ENCODE measurements at places on chromosomes 13 and 19.
A peak's percentile ranks its signal among the peaks of the same experiment; 100 is the strongest.

DNA sequence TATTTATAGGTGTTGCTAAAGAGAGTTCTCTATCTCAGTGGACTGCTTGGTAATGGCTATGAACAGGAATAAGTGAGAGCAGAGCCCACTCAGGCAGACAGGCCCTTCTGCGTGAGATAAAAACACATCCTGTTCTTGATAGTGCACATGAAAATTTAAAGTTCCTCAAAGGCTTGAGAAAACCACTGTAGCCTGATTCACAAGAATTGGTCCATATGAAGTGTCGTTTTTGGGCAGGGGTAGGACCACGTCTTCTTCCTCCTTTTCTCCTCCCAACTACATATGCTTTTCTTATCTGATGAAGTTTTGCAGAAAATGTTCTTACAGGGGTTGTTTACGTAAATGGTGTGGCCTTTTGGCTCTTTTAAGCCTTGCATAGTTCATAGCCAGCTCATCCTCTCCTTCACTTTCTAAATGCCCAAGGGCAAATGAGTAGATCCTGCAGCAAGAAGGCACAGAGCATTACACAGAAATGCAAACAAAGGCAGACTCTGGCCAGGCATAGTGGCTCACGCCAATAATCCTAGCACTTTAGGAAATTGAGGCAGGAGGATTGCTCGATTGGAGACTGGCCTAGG is 53.8 kb downstream of the RNF6 start:
- no peak for DNase-seq

- DNase-seq: no peak
Measured at GRCh38 chr19:6047741-6048251, 62.5 kb downstream of the RFX2 start.

GRCh38 chr19:3360421-3361383 is 5.7 kb upstream of the NFIC start:
- DNase-seq: peak; percentile 21

- no peak for DNase-seq
Measured at GRCh38 chr19:38055655-38056521, 148.9 kb downstream of the SIPA1L3 start.

- DNase-seq: peak; percentile 12
Measured at GRCh38 chr13:39685652-39686051, 30.2 kb downstream of the COG6 start.

DNA sequence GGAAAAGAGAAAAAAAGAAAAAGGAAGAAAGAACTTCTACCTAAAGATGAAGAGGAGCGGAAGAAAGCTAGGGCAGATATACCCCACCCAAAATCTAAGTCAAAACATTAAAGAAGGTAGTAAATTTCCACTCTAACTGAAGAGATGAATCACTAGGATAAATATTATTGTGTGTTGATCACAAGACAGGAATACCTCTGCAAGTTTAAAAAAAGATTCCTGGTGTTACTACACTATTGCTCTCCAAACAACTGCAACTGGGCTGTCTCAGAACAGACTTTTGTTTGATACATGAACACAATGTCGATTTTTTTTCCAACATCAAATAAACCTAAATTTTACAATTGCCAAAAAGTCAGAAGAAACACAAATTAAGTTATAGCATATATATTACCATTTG is 6.8 kb downstream of the HSPH1 start:
- no peak for DNase-seq

DNA sequence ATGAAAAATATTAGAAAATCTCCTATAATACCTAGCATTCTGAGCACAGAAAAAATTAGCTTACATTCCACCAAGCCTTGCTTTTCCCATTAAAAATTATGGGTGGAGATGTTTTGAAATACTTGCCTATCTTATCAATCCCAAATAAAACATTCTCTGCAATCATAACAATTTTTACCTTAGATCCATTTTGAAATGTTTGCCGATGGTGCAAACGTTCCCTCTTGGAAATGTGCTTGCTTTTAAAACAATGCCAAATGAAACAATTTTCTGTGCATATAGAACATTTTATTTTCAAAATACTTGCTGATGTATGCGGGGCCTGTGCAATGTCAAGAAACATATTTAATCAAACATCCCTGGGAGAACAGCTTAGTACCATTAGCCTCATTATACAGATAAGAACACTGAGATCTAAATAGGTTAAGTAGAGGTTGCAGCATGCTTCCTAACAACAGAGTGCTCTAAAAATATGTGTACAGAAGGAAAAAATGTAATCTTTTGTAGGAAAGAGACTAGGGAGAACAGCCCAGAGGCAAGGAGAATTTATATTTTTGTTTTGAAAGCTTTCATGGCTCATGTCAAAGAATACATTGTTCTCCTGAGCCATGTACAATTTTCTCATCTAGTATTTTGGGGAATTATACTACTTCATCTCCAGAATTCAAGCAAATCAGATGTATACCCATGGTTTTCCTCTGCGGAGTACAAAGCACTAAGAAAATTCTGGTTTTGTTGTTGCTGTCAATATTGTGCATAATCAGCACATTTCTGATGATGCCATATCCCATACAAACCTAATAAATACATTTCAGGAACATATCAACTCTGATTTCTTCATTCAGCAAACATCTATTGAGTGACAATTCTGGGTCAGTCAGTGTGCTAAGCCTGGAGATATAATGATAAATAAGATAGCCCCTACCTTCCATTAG is 25.9 kb upstream of the FNDC3A start:
- no peak for DNase-seq

DNA sequence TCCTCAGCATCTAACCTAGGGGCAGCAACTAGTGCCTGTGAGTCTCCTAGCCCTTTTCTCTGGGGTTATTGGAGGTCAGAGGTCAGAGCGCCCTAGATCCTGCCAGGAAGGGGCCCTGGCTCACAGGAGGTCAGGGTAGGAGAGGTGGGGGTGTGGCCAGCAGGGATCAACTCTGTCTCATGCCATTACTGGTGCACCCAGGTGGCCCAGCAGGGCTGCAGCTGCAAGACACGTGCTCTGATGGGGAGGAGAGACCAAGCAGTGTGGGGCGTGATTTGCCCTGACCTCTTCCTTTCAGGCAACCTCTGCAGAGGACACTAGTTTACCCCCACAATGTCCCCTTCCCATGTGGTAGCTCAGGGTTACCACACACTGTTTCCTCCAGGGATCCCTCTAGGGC is 73.3 kb upstream of the ZNF30 start:
- no peak for DNase-seq

- DNase-seq: no peak
Measured at GRCh38 chr13:73832128-73832588, 302.0 kb downstream of the KLF12 start.

GRCh38 chr13:102697929-102698648 is 3.2 kb upstream of the METTL21C start:
- DNase-seq: no peak

DNA sequence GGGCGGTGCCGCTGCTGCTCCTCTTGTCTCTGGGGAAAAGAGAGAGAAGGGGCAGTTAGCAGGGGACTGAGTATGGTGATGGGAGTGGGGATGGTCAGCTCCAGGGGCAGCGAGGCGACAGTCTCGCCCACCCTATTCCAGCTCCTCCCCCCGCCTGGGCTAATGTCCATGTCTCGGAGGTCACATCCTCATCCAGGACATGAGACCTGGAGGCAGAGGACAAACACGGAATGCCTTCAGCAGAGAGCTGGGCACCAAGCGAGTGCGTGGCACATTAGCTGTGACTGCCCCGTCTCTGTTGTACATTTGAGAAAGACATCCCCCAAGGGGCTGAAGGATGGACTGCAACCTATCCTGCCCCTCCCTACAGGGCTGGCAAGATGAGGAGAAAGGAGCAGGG is 9.1 kb downstream of the BBC3 start:
- DNase-seq: no peak

DNA sequence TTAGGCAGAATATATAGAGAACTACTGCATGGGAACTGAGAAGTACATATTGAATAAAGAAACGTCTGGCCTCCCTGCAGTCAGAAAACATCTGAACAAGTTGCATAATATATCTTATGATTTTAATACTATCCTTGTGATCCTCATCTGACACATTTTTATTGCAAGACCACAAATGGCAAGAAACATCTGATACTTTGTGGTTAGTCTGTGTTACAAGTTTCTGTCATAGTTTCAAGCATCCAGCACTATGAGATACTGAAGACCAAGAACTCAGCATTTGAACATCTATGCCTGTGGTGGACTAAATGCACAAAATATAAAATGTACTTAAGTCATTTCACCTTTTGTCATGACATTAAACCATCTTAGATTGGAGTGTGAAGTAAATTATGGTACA is 1175.8 kb upstream of the MIR17HG start:
- DNase-seq: no peak

- no peak for DNase-seq
Measured at GRCh38 chr13:40986101-40986856, 32.8 kb downstream of the ELF1 start.

GRCh38 chr19:46193678-46194077 is 35.9 kb upstream of the IGFL1 start:
- DNase-seq: no peak

DNA sequence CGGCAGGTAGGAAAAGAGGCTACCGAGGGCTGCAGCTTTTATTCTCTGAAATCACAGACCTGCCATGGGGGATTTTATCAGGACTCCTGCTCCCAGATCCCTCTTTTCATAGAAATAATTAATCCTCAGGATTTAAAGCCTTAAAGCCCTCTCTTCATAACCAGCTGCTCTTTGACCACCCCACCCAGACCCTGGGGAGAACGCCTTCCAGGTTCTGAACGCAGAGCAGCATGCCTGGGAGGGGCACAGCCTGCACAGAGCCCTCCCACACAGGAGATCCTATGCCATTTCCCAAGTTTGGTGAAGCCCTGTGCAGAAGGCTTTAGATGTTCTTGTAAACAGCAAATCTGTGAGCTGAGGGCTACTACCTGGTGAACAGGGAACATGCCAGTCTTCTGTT is 91.1 kb downstream of the STOML3 start:
- no peak for DNase-seq

DNA sequence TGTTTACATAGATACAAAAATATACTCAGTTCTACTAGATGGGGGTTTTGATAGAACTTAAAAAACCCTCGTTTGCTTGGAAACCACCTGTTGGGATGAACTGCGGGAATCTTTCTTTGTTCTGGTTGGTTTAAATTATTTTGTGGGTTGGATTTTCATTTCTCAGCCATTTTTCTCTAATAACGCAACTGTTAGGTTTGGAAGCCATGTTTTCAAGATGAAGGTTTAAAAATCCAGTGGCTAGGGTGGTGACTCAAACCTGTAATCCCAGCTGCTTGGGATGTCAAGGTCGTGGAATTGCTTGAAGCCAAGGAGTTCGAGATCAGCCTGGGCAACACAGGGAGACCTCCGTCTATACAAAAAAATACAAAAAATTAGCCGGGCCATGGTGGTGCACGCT is 1.6 kb downstream of the URI1 start:
- DNase-seq: no peak

DNA sequence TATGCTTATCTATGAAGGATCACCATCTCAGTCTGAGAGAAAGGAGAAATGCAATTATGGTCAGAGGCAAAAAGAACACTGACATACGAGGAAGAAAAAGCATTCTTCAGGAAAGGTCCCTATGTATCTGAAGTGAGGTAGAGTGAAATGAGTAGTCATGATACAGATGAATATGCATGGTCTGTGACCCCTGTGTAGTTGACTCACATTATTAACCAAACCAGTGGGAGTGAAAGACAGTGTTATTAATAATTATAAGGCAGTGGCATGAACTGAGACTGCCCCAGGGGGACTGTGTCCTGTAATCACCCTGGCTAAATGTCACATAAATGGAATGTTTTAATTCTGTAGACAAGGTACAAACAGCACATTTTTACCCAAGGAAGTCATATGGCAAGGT is 1320.2 kb upstream of the PCDH9 start:
- DNase-seq: no peak

DNA sequence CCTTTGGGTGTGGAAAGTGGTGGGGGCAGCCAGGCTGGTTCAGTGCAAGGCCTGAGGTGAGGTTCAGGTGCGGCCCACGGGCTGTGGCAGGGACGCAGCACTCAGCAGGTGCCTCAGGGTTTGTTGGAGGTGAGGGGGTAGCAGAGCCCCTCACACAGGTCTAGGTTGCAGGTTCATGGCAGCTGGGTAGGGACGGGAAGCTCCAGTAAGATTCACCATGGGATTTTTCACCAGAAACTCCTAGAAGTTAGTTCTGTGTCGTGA is 14.0 kb downstream of the MCF2L start:
- no peak for DNase-seq

- DNase-seq: no peak
Measured at GRCh38 chr13:96020155-96020575, 33.0 kb downstream of the UGGT2 start.

Data from bone marrow (tissue), 2 donors.